ENCODE measurements at places on chromosomes 16 and 17.
A peak's percentile ranks its signal among the peaks of the same experiment; 100 is the strongest.

- DNase-seq = no peak
Measured at GRCh38 chr17:45965812-45966211, 33.2 kb upstream of the STH start.

DNA sequence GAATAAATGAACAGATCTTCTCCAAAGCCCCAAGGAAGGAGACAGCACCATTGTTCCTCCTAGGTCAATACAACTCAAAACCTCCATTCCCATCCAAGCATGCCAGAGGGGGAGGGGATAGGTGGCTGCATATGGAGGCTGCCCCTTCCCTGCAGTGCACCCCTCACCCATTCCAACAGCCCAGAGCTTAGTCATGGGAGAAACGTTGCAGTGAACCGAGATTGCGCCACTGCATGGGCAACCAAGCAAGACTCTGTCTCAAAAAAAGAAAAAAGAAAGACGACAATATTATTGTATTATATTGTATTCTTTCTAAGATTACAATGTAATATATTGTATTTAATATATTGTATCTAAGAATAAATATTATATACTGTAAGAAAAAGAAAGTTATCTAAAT lies 36.4 kb upstream of the CD300E start:
- no peak for DNase-seq

GRCh38 chr16:64380751-64381150 lies 741.1 kb downstream of the CDH11 start:
- no peak for DNase-seq

GRCh38 chr17:75773121-75773807 lies 8.3 kb upstream of the GALK1 start:
- no peak for DNase-seq

GRCh38 chr17:57302690-57303465 lies 46.6 kb downstream of the MSI2 start:
- DNase-seq = no peak

DNA sequence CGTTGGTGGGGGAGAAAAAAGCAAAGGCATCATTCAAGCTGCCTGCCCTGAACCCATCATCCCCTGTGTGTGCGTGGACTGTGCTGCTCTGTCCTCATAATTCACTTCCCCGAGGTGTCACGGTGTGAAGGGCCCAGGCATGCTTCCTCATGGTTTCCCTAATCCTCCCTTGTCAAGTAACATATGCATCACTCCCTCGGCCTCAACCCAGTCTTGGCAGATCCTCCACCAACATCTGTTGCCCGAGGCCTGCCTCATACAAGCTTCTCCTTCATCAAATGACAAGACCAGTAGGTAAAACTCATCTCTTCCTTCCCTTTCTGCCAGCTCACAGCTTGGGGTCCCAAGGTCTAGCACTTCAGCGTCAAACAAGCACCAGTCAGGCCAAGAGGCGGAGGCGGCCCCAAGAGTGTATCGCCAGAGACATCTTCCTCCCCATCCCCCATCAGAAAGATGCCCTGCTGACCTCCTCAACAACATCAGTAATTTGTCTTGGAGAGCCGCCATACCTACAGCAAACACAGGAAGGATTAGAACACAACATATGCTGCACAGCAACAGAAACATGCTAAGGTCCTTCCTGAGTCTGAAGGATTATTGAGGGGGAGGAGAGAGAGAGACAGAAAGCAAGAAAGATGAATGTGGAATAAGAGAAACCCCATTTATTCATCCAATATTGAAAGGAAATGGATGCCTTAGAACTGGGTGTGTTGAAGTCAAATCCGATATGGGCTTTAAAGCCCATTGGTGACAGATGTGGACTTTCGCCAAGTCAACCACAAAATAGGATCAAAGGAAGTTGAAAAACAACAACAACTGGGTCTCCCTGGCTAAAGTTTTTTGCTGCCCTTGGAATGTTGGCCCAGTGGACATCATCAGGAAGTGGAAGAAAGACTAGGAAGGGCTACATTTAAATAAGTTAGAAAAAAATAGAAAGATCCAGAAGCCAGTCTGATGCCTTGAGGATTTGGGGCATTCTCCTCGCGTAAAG lies 38.4 kb downstream of the SOX9 start:
- DNase-seq = no peak

DNA sequence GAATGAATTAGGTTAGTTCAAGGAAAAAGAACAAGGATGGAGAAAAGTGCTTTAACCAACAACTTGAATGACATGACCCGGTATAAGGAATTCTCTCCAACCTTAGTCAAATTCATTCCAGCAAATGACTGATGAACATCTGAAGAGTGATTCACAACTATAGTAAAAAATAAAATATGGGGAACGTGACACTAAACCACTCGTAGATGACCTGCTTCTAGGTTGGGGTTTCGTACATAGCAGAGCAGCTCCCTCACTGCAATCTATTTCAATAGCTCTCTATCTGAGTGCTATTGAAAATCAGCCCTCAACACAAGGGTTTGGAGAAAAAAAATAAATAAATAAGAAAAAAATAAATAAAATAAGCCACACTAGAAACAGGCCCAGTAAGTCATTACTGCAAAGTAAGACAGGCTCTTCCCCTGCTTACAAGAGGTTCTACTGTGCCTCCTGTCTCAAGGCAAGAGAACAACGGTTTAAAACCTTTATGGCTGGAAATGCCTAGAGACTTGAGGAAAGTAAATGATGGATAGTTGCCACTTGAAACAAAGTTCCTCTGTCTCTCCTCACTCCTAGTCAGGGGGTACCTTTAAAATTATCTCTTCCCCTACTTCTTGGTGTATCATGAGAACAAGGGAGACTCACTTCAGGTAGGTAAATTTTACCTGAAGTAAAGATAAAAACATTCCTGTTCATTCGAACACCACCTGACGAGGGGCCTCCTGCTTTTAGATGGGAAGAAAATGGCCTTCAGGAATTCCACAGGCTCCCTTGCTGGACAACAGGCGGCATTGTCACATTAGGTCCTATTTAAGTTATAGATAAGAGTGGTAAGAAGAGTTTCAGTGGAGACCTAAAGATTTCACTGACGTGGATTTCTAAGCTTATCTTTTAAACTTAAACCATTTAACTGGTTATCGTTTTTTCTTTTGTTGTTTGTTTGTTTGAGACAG lies 20.5 kb downstream of the COG7 start:
- DNase-seq = no peak

DNA sequence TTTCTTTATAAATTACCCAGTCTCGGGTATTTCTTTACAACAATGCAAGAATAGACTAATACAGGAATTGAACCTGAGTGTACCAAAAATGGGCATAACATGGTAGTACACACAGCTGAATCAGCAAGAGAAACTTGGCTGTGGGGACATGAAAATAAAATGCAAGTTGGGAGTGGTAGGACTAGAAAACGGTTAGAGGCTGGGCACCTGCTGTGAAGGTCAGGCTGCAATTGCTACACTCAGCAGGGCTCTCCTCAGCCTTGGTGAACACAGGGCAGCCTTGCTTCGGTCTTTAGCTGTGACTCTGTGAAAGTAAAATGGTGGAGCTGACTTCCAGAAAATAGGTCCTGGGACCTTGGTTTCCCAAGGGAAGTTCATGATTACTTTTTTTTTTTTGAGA lies 45.6 kb downstream of the CNGB1 start:
- DNase-seq = no peak

DNA sequence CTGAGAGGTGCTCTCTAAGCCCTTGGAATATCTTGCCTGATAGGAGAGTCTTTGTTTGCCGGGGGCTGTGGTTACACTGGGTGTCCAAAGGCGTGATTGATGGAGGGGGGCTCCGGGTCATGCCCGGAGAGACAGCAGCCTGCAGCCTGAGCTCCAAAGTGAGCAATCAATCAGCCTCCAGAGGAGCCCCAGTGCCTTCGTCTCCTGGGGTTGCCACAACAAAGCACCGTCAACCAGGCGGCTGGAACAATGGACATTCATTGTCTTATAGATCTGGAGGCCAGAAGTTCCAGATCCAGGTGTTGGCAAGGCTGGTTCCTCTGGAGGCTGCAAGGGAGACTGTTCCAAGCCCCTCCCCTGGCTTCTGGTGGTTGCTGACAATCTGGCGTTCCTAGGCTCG lies 24.0 kb upstream of the GINS2 start:
- no peak for DNase-seq

- DNase-seq = peak; percentile 84
Measured at GRCh38 chr17:63834431-63835166, 7.1 kb upstream of the FTSJ3 start.

DNA sequence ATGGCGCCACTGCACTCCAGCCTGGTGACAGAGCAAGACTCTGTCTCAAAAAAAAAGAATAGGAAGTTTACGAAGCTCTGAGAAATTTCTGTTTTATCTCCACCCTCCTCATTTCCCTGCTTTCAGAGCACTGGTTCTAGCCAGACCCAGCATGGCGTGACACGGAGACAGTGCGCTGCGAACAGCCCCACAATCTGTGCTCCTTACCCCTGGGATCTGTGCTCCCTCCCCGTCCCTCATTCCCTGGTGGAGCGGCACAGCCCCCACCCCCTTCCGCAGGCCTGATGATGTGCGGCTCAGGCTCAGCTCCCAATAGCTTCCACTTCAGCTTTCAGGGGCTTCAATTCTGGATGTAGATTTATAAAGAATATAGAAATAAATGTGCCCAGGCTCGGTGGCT lies 56.1 kb upstream of the ENDOV start:
- no peak for DNase-seq

DNA sequence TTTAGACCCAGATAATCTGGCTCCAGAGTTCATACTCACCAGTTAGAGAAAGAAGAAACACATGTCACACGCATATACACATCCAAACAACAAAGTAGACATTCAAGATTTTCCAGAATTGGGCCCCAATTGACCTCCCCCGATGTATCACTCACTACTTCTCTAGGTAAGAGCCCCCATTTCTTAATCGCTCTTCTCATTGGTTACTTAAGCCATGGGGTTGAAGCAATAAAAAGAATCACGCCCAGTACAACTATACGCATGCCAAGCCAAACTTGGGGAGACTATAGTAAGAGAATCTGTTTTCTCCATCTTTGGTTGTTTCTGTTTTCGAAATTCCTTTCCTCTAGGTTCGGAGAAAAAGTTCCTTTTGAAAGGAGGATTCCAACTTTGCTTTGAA lies 565 bp downstream of the DDX52 start:
- no peak for DNase-seq

GRCh38 chr16:78956859-78957258 lies 643.7 kb downstream of the MAF start:
- no peak for DNase-seq

DNA sequence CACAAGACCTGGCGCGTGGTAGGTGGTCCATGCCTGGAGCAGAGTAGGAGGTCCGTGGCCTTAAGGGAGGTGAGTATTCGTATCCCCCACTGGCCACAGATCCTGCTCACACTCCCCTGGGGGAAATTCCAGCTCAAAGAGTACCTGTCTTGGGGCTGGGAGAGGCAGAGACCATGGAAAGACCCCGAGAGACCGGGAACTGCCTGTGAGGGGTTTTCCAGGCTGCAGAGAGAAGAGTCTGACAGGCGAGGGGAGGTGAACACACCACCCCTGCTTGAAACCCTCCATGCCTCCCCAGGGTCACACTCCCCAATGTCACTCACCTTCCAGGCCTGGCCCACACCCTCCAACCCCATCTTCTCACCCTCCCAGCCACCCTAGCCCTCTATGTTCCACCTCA lies 12.6 kb upstream of the SNN start:
- no peak for DNase-seq

DNA sequence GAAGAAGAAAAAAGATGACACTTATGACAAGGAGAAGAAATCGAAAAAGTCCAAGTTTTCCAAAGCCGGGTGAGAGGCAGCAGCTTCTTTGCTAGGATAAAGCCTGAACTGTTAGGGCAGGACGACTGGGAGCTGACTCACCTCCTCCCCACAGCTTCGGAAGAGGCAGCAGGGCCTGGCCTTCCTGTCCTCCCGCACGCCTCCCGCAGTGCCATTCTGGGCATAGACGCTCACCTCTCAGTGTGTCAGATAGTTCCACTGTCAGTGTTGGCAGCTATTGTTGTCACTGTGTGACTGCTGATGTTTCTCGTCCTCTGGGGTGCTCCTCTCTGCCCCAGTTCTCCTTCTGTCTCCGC lies 12.6 kb downstream of the UBN1 start:
- DNase-seq = peak; percentile 50

- peak; percentile 24 for DNase-seq
Measured at GRCh38 chr17:36544044-36544306, 744 bp upstream of the GGNBP2 start.

DNA sequence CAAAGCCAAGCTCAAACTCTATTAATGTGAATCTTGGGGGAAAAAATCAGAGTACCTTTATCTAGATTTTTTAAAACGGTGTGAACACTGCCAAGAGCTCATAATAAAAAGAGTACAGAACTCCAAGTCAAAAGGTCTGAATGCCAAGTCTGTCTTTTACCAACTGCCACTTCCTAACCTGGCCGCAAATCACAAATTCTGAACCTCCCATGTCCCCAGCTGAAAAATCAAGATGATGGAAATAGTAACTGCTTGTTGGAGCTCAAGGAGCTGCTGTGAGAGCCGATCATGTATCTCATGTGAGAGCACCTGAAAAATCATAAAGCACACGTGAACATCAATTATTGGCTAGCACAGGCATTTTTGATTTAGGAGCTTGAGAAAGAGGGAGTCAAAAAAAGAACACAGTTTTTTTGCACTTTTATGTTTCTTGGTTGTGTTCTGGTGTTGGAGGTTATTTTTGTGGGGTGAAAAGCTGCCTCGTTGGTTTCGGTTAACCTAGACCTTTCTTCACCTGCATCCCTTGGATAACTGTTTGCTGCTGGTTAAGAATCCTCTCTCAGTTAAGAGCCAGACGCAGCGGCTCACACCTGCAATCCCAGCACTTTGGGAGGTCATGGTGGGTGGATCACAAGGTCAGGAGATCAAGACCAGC lies 50.5 kb downstream of the GAS7 start:
- no peak for DNase-seq

DNA sequence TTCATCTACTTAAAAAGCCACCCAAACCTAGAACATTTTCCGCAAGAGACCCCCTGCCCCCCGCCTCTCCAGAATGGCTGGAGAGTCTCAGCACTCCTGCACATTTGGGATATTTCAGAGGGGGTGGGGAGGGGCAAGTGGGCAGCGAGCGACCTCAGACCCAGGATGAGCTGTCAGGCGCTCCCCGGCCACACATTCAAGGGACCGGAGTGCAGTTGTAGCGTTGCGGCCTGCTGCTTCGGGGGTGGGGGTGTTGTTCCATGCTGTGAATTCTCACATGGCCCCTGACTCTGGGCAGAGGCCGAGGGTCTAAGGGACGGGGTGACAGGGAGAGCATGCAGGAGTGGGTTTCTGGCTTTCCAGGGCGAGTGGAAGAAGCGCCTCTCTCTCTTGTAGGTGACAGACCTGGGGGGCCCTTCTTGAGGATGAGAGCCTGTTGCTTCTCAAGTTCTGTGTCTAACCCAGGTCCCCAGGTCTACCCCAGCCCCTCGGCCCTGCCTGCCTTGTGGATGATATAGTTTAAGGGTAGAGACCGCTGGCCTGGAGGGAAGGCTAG lies 231.2 kb downstream of the SEC14L1 start:
- DNase-seq = no peak

DNA sequence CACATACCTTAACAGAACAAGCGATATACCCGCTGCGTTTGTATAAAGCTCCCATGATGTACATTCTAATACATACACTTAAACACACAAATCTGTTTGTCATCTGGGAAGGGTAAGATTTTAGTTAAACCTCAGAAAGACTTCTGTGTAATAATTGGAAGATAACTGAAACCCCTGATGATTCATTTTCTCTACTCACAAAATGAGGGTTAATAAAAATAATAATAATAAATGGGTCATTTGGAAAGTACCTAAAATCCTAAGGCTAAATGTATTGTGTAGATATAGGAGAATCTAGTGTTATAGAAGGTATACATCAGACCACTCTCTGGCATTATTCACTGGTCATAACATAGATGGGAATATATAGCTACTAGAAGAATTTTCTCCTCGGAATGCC lies 64.7 kb upstream of the SOX9 start:
- DNase-seq = no peak

GRCh38 chr17:18270046-18270931 lies 9.8 kb downstream of the MIEF2 start:
- no peak for DNase-seq
